ENCODE measurements at places on chromosomes 3 and 15.

GRCh38 chr15:70530906-70531305, 232.5 kb downstream of the UACA start:
- DNase-seq: no peak

DNA sequence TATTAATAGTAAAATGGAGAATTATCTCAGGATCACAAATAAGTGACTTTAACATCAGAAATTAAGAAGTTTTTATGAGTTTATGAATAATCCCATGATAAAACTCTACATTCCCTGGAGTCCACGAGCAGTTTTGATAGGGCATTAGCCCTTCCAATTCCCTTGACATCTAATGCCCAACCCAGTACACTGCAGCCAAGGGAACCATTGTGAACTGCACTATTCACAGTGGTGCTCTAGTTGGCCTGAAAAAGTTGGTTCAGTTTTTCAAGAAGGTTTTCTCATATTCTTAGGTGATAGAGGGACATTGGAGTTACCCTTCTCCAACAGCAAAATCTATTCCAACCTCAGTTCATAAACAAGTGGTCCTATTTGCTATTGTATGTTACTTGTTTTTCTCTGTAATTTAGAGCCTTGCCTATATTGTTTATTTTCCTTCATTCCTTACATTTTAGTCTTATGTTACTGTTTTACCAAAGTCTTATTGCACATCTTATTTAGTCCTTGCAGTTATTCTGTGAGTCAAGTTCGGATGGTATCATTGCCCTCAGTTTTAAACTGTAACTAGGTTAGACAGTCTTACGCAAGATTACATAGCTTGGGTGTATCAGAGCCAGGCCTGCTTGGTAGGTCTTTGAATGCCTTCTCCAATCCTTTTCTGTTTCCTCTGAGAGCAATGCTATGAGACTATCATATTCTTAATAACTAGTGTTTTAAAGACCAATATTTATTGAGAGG, 57.9 kb upstream of the SAMMSON start:
- DNase-seq: no peak

DNA sequence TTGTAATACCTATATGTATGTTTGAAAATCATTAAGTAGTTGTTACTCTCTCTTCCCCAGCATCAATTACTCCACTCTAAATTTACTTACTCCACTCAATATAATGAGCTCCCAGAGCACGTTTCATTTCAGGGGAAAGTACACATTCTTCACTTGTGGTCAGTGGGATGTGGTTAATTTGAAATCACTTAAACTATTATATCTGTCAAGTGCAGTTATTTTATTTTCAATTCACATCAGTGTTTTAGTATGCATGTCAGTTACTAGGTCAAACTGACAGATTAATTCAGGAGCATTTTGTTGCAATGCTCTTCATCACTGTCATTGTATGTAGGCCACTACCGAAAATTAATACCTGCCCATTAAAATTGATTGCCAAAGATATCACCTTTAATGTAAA, 376.1 kb downstream of the ZIC4 start:
- DNase-seq: no peak

DNA sequence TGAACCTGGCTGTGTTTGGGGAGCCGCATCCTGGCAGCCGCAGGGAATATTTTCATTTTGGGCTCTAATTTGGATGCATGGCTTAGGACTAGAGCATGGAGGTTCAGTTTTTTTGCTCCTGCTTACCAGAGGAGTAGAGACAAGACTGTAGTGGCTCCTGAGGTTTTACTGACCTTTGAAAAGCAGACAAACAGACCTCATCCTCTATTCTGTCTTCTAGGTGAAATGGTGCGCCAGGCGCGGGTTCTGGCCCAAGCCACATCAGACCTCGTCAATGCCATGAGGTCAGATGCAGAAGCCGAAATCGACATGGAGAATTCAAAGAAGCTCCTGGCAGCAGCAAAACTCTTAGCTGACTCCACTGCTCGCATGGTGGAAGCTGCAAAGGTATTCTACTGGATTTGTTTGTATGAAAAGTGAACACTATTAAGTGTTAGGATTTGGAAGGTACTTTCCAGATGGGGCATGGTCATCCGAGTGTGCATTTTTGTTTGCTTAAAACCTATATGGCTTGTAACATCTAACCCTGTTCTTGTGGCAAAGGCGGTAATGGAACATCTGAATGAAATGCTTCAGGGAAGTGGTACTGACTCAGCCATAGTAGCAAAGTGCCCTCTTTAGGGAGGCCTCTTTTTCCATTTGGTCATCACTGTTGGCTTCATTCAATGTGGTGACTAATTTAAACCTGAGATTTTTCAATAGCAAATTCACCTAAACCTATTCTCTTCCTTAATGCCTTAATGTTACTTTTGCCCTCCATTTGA, 330.7 kb upstream of the TPM1 start:
- DNase-seq: no peak

DNA sequence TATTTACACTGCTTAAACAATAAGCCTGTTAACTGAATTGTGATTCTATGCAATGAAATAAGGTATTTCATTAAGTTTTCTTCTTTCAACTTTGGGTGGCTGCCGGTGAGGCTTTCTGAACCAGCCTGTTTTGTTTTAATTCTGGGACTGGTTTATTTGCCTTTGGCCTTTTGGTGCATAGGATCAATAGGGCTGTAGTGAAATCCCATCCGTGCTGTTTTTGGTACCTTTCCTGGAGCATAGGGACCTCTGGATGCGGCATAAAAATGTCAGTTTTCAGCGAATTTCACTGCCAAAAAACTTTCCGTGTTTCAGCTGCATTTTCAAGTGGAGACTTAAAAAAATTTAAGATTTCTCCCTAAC, 514 bp downstream of the PLS1 start:
- no peak for DNase-seq

GRCh38 chr3:187737368-187738070, 7.7 kb downstream of the BCL6 start:
- no peak for DNase-seq

- DNase-seq: no peak
These were observed 530.2 kb upstream of the CBLB start for GRCh38 chr3:106398891-106399600.

DNA sequence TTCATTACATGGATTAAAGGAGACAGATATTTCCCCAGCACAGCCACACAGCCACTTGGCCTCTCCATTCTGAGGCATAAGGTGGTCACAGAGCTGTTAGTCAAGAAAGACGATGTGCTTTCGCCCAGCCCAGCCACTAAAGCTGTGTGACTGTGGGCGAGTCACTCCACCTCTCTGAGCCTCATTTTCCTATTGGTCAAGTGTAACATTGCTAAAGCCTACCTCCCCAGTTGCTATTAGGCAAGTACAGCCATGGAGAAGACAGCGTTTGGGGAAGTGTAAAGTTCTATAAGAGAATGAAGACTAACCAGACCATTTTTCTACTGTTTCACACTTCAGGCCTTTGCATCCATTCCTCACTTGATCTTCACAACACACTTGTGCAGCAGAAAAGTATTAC, 24.1 kb downstream of the TMEM40 start:
- DNase-seq: no peak

DNA sequence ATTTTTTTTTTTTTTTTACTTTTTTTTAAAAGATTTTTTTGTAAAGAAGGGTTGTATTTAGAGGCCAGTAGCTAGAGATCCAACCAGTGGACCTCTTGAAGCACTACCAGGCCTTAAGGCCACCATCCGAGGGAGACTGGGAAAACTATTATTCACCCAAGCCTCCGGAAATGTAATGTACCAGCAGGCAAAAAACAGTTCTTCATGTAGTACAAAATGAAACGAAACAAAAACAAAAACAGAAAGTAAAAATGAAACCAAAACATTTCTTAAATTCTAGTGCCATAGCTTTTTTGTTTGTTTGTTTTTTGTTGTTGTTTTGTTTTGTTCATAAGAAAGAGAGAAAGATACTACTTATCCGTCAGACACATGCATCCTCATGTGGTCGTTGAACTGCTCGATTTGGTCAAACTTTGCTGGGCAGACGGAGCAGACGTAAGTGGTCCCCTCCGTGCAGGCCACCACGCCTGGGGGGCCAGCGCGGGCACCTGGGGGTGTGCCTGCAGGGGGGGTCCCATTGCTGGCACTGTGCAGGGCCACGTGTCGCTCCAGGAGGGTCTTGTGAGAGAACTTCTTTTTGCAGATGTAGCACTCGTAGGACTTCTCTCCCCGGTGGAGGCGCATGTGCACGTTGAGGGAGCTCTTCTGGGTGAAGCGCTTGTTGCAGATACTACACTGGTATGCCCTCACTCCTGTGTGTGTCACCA, 45.0 kb downstream of the TIGIT start:
- peak; percentile 39 for DNase-seq

GRCh38 chr3:156148946-156149381, 28.6 kb downstream of the KCNAB1 start:
- DNase-seq: no peak

DNA sequence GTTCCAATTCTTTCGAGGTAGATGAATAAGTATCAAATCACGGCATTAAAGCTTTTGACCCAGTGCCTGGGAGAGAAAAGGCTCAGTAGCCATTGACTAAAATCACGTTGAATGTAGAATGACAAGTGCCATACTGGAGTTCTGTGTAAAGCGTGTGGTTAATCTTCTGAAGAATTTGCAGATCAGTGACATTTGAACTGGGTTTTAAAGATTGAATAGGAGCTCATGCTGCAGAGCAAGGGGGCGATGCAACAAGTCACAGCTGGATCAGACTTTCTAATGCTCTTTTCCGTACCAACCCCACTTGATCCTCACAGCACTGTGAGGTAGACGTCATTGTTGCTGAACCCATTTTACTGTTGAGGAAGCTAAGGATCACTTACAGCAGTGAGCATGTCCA, 49.5 kb upstream of the TPM1 start:
- DNase-seq: no peak

GRCh38 chr3:43949594-43949993, 258.9 kb downstream of the ABHD5 start:
- DNase-seq: no peak

GRCh38 chr15:66702035-66702786, at the start of gene SMAD6:
Gene SMAD6, plus strand, starts transcription at chr15:66702236. Its CDS starts 1,023 bp downstream, at chr15:66703259.
- DNase-seq: peak; percentile 93

DNA sequence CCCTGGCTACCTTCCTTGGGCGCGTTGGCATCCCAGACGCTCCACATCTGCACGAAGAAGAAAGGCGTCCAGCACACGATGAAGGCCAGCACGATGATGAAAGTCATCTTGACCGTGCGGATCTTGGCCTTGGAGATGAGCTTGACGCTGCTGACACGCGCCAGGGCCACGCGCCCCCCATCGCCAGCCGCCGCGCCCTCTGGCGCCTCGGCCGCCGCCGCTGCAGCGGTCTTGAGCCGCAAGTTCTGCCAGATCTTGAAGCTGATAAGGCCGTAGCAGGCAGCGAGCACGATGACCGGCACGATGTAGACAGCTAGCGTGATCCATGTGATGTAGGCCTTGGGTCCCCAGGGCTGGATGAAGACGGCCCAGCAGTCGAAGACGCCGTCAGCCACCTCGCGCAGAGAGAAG, 2.2 kb downstream of the OXTR start:
- DNase-seq: no peak

DNA sequence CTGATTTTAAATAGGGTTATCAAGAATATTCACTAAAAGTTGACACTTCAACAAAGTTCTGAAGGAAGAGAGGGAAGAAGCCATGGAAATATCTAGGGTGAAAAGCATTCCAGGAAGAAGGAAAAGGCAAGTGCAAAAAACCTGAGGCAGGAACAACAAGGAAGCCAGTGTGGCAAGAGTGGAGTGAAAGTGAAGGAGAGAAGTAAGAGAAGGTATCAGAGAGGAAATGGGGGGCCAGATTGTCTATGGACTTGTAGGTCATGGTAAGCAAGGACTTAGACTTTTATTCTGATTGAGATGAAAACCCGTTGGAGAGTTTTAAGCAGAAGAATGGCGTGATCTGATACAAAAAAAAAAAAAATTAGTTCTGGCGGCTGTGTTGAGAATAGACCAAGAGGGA, 18.5 kb upstream of the ZNF609 start:
- DNase-seq: no peak

- peak; percentile 46 for DNase-seq
These were observed 12.6 kb downstream of the RAB11A start for GRCh38 chr15:65881766-65882434.

- DNase-seq: no peak
These were observed 8.0 kb upstream of the MORC1 start for GRCh38 chr3:109125902-109126301.

GRCh38 chr3:71891483-71891882, 106.5 kb upstream of the PROK2 start:
- no peak for DNase-seq

- DNase-seq: peak; percentile 66
These were observed 29.7 kb downstream of the ZBTB38 start for GRCh38 chr3:141397996-141398395.

GRCh38 chr15:78638658-78639314, 2.2 kb downstream of the CHRNB4 start:
- peak; percentile 59 for DNase-seq

DNA sequence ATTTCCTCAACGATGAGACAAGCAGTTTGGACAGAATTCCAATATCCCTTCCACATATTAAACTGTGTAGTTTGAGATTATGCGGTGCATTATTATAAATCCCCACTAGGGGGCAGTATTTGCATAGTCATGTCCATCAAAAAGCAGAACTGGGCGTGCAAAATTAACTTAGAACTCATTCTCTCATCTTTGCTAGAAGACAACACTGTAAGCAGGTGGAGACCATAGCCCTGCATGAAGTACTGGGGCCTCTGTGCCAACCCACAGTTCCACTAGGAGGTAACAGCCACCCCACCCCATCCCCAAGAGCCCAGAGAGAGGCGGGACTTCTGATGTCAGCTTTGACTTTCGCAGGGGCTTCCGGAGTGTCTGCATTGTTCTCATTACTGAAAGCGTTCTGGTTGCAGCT, 106.6 kb upstream of the TMC3 start:
- DNase-seq: peak; percentile 71

DNA sequence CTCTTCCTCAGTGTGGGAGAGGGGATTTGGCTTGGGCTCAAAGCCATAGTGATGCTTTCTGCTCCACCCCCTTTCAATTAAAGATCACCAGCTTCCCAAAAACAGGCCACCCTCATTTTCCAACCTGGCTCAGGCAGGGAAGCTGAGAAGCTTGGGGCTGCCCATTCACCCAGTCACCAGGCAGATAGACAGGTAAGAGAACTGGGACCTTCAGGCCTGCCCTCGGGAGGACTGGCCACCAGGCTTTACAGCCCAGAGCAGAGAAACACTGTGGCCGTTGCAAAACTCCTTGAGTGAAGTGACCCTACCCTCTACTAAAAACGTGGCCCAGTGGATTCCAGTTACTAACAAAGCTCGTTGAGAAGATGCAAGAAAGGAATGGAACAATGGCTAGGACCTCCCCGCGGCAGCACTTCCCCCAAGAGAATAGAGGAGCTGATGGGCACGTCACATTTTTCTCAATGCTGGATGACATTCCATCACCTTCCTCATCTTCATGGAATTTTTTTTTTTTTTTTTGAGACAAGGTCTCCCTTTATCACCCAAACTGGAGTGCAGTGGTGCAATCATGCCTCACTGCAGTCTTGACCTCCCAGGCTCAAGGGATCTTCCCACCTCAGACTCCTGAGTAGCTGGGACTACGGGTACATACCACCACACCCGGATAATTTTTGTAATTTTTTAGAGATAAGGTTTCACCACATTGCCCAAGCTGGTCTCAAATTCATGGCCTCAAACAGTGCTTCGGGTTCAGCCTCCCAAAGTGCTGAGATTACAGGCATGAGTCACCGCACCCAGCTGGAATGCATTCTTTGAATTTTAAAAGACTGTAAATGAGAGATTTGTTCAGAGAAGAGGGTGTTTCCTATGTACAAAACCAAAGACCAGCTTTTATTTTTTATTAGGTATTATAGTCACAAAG, 37.9 kb downstream of the LIPC start:
- DNase-seq: no peak

GRCh38 chr3:61134532-61134931, 116.7 kb downstream of the FHIT start:
- DNase-seq: no peak

All from MM.1S (cell line).